M059J (cell line): ENCODE measurements at places on chromosomes 2 and 18.

- peak; percentile 96 for DNase-seq
These were observed 20.1 kb downstream of the ARID5A start for GRCh38 chr2:96556441-96557330.

GRCh38 chr2:10395893-10396292, 52.2 kb downstream of the ODC1 start:
- no peak for DNase-seq

DNA sequence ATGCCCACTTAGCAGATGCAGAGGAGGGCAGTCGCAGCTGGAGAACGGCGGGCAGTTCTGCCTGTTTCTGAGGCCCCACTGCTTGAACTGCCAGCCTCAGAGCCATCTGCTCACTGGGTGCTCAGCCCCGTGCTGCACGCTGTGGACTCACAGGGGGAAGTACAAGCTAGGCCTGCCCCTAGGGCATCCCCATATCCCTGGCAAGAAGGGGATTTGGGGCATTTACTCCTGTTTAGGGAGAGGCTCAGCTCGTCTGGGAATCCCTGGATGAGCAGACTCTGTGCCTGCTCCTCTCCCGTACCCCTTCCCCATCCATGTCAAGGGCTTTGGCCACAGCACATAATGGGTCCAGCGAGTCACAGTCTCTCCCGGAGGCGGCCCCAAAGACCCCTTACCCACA, 169.8 kb upstream of the PKDCC start:
- no peak for DNase-seq

DNA sequence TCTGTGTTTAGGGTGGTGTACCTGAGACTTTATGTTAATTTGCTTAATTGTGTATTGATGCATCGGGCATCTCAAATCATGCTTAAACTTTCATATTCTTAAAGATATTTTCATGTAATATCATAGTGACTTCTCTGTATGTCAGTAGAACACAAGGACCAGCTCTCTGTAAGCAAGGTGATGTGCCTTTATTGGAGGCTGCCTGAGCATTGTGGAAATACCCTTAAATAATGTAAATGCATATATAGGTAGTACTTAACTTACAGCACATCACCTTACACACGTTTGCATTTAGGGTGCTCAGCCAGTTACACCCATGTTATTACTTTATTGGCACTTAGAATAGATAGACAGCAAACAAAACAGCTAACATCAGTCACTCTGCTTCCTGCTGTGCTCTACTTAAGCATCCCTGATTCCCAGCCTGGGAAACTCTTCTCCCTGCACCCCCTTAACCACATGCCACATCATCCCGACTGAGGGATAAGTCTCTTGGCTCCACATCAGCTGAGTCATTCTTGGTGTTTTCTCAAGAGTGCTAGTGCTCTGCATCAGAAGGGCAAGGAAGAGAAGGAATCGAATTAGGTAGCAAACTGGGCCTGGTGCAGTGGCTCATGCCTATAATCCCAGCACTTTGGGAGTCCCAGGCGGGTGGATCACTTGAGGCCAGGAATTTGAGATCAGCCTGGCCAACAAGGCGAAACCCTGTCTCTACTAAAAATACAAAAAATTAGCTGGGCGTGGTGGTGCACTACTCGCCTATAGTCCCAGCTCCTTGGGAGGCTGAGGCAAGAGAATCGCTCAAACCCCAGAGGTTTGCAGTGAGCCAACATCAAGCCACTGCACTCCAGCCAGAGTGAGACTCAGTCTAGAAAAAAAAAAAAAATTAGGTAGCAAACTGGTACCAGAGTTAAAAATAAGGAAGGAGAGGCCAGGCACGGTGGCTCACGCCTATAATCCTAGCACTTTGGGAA, 108.7 kb downstream of the MAP3K20 start:
- DNase-seq: peak; percentile 99

DNA sequence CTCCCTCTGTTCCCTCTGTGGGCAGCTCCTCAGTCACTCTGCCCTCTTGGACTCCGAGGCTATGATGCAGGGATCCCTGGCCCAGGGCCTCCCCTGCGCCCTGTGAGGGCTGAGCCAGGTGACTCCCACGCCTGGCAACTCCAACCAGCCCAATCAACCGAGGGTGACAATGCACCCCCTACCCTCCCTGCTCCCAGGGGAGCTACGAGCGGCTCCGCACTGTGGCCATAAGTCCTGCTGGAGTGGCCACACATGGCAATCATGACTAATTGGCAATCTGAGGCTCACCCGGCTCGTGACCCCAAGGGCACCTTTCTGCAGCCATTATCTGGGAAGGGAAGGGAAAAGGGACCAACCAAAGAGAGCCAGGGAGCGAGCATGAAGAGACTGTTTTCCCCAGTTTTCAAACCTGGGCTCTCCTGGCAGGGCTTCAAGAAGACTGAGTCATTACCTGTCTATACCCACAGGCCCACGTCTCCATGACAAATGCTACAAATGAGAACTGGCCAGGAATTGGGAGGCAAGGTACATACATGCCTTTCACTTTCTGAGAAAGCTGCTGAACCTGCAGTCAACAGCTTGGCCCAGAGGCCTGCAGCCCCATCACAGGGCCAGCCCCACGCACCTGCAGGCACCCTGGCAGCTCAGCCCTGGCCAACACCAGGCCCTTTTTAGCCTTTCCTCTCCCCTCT, 45.1 kb downstream of the RPL31 start:
- DNase-seq: peak; percentile 95

GRCh38 chr2:68974946-68975665, 670 bp downstream of the GKN1 start:
- no peak for DNase-seq

GRCh38 chr2:27242614-27242951, 20.3 kb downstream of the SLC30A3 start:
- no peak for DNase-seq

DNA sequence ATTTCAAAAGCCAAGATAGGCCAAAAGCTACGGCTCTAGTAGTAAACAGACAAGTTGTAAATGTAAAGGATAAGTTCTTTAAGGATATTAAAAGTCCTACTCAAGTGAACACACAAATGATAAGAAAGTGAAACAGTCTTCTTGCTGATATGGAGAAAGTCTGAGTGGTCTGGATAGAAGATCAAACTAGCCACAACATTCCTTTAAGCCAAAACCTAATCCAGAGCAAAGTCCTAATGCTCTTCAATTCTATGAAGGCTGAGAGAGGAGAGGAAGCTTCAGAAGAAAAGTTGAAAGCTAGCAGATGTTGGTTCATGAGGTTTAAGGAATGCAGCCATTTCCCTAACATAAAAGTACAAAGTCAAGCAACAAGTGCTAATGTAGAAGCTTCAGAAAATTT, 111.7 kb upstream of the ZEB2 start:
- no peak for DNase-seq

GRCh38 chr2:79776461-79776860, 263.6 kb downstream of the CTNNA2 start:
- no peak for DNase-seq

DNA sequence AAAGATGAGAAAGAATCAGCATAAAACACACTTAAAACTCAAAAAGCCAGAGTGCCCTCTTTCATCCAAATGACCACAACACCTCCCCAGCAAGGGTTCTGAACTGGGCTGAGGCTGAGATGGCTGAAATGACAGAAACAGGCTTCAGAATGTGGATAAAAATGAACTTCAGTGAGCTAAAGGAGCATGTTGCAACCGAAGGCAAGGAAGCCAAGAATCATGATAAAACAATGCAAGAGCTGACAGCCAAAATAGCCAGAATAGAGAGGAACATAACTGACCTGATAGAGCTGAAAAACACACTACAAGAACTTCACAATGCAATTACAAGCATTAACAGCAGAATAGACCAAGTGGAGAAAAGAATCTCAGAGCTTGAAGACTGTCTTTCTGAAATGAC, 12.2 kb upstream of the PSMA8 start:
- DNase-seq: no peak

DNA sequence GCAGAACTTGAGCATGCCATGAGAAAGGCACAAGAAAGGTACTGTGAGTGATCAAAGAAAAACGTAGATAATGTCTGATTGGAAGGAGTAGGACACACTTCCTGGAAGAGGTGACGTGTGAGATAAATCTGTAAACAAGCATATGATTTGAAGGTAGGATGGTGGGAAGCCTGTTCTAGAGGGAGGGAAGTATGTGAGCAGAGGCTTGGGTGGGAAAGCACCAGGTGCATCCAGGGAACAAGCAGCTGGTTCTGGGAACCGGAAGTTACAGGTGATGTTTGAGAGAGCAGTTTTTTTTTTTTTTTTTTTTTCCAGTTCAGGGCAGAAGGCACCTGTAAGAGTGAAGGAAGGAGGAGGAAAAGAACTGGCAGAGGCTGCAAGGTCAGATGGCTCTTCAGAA, 116.6 kb upstream of the EFEMP1 start:
- no peak for DNase-seq

DNA sequence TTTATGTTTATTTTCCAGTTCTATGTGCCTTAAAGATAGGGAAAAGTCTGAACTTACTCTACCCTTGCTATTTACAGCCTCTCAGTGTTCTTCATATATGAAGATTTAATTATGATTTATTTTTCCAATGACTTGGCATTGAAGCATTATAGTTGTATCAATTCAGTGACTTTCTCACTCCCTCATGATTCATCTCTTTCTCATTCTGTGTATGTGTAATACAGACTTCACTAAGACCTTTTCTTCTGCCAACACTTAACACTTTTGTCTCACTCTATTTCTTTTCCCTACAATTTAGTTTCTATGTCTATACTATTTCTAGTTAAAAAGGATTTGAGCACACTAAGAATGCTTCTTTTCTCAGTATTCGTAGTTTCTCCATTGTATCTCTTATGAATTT, 1470.3 kb upstream of the ACVR2A start:
- DNase-seq: no peak

- DNase-seq: no peak
These were observed 103.1 kb upstream of the THOC1 start for GRCh38 chr18:370751-371608.

DNA sequence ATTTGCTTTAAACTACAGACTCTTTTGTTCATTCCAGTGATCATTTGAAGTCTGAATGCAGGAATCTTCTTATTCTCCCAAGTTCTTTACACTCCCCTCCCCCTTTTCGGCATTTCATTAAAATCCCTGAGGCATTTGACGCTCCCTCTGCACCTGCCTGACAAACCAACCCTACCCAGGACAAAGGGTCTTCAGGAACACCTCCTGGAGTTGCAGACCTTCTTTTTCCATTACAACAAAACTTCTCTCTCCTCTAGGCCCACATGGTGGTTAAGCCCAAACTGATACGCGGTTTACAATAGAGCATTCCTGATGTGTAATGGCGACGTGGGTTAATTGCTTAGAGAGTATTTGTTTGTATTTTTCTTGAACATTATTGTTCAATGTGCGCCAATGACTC, 367.4 kb downstream of the FBXO15 start:
- no peak for DNase-seq

GRCh38 chr18:60202708-60203107, 169.9 kb downstream of the MC4R start:
- no peak for DNase-seq

GRCh38 chr2:188937228-188938220, 36.6 kb upstream of the COL3A1 start:
- DNase-seq: peak; percentile 10

GRCh38 chr2:3356799-3357198, 20.8 kb downstream of the EIPR1 start:
- no peak for DNase-seq

DNA sequence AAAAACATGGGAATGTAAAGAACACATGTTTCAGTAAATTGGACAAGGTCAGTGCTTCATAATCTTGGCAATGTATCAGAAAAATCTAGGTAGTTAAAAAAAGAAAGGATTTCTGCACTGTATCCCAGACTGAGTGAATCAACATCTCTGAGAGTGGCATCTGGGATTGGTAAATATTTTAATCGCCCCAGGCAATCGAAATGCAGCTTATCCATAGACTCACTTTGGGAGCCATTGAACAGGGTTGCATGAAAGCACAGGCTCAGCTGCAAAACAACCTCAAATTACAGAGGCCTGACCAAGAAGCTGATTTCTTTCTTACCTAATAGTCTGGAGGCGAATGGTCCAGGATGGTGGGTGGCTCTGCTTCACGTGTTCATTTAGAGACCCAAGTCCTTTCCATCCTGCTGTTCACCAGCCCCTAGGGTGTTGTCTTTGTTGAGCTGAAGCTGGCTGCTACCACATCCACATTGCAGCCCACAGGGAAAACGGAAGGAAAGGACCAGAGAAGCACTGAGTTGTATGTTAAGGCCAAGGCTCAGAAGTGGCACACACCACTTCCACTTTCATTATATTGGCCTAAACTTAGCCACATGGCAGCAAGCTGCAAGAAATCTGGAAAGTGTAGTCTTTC, 59.0 kb downstream of the MOGAT1 start:
- no peak for DNase-seq

GRCh38 chr2:118668431-118669424, 178.7 kb downstream of the EN1 start:
- DNase-seq: peak; percentile 94

GRCh38 chr2:191115804-191116203, 35.0 kb downstream of the STAT4 start:
- DNase-seq: peak; percentile 36

GRCh38 chr2:157789256-157789655, 86.9 kb downstream of the ACVR1 start:
- no peak for DNase-seq

GRCh38 chr18:79394534-79395307, 1.0 kb upstream of the NFATC1 start:
- peak; percentile 36 for DNase-seq

GRCh38 chr2:186690786-186691185, 3.1 kb upstream of the FAM171B start:
- peak; percentile 8 for DNase-seq

- no peak for DNase-seq
These were observed 235.4 kb downstream of the NDUFA10 start for GRCh38 chr2:239789711-239790110.

DNA sequence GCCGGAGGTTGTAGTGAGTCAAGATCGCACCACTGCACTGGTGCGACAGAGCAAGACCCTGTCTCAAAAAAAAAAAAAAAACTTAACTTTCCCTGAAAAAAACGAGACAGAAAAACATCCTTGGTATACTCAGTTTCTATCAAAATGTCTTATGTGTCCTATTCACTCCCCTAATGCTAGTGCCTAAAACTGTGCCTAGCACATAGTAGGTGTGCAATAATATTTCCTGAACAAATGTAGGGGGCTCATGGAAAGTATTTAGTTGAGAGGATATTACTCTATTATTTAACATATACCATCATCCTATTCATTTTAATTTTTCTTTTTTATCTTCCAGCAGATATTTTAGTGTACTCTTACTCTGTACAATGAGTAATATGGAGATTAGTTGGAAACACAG, 103.7 kb upstream of the CYP20A1 start:
- DNase-seq: no peak

DNA sequence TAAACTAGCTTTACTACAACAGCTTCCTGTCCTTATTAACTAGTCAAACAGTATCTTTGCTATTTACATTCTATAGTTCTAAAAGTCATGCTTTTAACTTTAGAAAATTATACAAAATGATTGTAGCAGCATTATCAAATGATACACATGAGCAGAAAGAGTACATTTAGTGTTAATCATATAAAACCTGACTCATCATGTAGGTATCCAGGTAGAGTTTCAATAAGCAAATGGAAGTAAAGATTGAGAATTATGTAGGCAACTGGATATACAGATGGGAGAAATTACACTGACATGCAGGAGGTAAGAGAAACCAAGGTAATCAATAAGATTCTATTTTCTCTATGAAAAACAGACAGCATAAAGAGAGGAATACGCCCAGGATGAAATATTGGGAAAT, 33.8 kb downstream of the TRIP12 start:
- no peak for DNase-seq
